Activated T-helper 1 cell treated with Interleukin-2 at 50 U/mL for 16 hours (primary cell): ENCODE measurements at places on chromosomes 12 and 14.

DNA sequence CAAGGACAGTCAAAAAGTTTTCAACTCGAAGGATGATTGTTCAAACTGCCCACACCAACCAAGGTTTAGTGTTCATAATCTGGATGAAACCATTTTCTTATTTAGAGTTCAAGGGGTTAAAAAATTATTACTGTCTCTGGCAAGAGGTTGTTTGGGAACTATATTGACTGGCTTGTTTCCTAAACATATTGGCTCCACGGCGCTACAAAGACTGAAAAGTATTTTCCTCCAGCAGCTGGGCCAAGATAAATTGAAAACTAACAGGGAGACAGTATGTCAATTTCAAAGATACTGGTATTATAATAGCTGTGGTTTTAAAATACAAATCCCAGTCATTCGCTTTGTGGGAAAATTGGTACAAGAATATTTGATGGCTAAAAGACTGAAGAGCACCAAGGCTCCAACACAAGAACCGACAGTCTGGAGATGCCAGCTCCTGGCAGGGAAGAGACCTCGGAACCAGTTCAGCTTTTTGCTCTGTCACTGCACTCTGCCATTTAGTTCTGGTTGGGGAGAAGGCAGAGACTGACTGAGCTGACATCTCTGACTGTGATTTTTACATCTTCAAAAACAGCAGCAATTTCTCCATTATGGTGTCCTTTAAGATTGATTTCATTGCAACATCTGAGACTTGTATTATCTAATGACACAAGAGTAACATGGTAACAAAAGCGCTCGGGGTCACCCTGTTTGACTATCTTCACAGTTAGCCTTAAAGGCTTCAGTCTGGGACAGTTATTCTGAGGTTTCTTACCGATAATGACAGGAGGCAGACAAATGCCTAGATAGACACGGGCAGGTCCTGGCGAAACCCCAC lies 62.0 kb downstream of the ST8SIA1 start:
- no peak for DNase-seq

DNA sequence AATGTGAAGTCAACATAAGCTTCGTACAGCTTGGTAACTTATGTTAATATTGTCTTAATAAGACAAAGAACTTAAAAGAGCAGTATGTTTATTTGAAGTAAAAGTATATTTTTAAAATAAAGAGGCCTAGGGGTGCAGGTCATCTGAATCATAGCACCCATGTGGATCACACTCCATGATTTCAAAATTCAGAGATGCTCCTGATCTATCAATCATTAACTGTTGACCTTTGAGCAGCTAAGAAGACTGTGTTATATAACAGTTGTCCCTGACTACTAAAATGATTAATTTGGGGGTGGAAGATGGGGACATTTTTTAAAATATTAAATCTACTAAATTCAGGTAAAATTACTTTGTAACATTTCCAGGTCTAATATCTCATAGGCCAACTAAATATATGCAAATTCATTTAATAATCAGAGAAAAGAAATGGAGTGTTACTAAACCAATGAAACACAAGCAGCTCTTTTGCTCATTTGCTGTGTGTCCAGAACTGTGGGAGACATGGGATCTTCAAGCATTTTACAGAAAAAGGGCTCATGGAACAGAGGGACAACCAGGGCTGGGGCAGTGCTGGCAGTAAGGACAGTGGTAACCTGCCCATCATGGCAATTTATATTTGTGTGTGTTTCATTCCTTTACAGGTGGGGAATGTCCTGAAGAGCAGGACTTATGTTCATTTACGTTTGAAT lies 120.7 kb upstream of the PCED1B start:
- no peak for DNase-seq

DNA sequence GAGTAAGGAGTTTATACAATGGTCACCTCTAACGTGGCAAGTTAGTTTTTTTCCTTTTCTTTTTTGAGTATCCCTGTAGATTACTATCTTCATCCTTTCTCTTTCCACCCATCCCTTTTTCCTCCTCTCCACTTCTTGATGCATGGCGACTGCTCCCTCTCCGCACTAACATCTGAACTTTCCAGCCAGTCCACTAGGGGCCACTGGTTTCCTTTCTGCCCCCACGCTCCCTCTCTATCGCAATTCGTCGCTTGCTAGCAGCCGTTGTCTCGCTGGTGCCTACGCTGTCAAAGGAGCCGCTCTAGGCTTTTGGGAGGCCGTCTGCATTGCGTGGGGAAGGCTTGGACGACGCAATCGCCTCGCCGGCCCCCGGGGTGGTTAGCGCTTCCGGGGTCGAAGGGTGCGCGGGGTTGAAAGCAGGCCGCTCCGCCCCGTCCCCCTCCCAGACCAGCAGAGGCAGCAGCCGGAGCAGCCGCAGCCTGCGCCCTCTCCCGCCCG lies at the start of gene PCBP2:
PCBP2 (plus strand) TSS at position 442 of the 498 bp plus-strand sequence. CDS start 2,699 bp downstream, outside the sequence.
- peak; percentile 97 for DNase-seq

DNA sequence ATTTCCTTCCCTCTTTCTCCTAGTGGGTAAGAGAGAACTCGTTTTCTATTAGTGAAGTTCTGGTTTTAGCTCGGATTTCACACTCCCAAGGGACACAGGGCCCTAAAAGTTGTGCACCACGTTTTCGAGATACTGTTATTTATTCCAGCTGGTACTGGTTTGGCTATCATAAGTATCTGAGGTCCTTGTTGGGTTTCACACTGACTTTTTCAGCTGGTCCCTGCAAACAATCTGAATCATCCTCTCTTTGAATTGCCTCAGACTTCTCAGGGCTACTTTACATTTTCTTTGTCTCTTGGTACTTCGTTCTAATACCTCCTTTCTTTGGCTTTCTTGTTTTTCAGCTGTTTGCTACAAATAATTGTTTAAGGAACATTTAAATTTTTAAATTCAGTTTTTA lies 75.7 kb downstream of the SCN8A start:
- no peak for DNase-seq

DNA sequence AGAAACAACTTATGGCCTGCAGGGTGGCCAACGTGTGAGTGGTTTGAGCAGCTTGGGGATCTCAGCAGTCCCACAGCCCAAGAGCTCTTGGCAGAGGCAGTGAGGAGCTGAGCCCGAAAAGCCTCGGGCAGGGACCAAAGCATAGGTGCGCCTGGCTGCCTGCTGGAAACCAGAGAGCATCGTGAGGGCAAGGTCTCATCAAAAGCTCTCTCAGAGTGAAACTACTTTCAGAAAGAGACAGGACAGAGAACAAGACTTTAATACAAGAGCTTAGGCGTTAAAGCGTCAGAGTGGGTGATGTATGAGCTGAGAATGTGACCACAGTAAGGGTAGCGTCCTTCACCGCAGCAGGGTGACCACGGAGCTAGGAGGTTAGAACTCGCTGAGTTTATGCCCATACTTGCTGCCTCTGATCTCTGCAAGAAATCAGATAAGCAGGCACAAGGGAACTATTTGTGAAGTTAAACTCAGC lies 30.8 kb downstream of the LGMN start:
- no peak for DNase-seq

GRCh38 chr12:93318720-93319522 lies 58.8 kb upstream of the NUDT4 start:
- DNase-seq: no peak

DNA sequence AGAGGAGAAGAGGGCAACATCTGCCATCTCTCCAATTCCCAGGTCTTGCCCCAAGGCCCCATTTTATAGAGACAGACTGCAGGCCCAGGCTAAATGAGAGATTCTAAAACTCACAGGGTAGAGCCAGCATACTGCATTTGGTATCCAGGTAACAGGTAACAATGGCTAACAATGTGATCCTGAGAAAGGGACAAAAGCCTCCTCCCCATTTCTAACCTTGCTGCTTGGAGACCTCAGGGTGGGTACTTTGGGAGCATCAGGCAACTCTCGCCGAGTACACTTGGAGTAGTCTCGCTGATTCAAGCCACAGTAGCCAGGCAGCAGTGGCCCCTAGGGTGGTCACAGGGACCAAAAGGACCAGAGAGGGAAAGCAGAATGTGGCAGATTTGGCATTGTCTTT lies 162.6 kb upstream of the PLEKHA5 start:
- DNase-seq: no peak

DNA sequence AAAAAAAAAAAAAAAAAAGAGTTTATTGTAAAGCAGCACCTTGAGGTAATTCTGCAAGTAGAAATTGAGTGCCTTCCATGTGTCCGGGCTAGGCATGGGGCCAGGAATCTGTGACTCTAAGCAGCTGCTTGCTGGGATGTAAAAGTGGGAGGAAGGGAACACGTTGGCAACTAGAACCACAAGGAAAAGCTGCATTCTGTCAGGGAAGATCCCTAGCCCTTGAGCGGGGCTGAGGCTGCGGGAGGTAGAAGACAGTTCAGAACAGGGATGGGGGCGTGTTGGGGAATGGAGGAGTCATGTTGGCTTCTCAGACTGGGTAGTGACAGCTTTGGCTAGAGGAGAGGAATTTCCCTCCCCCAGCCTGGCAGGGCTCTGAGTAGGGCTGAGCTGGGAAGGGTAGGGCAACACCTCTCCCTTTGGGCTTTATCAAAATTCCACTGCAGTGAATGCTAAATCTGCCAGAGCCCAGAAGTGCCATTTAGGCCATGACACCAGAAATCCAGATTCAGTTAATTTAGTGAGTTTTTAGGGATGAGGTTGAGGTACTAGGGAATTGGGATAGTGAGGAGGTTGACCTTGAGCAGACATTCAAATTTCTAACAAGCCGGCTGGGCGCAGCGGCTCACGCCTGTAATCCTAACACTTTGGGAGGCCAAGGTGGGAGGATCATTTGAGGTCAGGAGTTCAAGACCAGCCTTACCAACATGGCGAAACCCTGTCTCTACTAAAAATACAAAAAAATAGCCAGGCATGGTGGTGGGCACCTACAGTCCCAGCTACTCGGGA lies 3.4 kb upstream of the TRAFD1 start:
- DNase-seq: no peak

- DNase-seq: no peak
Observed at GRCh38 chr14:42624980-42625761, 1018.5 kb downstream of the LRFN5 start.

DNA sequence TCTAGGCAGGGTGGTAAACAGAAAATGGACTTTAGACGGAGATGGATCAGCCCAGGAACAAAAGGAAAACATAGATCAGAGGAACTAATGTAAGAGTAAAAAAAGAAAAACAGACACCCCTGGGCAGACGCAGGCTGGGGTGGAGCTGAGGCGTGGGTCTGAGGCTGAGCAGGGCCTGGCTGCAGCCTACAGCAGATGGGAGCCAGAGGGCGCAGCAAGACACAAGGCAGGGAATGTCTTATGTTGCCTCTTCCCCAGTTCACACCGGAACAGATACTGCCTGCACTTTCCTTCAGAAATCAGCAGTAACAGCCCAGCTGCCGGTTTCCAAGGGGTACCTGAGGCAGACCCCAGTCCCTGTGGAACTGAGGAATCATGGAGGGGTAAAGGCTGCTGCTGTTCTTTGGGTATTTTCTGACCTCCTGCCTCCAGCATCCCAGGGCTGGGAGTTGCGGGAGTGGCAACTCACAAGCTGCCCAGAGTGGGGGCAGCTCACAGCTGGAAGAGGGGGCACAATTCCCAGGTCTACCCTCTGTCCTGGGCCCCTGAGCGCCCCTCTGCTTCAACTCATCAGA lies 9.8 kb downstream of the ZNF605 start:
- DNase-seq: no peak

DNA sequence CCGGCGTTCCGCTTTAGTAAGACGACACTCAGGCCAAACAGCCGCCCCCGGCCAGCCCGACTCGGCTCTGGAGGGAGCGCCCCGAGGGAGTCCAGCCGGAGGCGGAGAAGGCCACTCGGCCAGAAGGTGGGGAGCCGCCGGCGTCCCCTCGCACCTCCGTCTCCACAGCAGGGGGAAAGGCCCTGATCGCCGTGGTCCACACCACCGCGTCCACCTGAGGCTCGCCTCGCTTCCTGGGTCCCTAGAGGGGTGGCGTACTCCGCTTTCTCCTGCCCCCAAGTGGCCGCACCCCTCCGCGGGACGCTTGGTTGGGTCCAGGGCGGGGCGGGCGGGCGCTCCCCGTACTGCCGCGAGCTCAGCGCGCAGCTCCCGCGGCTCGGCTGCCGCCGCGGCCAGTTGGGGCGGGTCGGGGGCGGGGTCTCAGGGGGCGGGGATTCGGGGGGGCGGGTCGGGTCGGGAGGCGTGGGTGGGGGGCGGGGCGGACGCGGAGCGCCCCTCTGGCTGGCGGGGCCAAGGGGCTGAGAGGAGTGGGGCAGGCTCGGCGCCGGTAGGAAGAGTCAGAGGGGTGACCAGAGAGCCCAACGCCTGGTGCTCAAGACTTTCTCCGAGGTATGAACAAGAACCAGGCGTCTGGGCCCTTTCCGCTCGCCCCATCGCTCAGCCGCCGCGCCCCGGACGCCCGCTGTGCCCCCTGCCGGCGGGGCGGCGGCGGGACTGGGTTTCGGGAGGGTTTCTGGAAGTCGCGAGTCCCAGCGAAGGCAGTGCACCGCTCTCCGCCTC lies at the start of gene FRMD6:
FRMD6 (plus strand) TSS at position 523 of the 780 bp plus-strand sequence. CDS start 37,927 bp downstream, outside the sequence.
- peak; percentile 72 for DNase-seq

- no peak for DNase-seq
Observed at GRCh38 chr12:64412459-64412858, 8.3 kb downstream of the XPOT start.

GRCh38 chr12:119486599-119487154 lies 106.9 kb upstream of the TMEM233 start:
- no peak for DNase-seq

GRCh38 chr12:111349101-111349747 lies 19.7 kb downstream of the PHETA1 start:
- DNase-seq: no peak

DNA sequence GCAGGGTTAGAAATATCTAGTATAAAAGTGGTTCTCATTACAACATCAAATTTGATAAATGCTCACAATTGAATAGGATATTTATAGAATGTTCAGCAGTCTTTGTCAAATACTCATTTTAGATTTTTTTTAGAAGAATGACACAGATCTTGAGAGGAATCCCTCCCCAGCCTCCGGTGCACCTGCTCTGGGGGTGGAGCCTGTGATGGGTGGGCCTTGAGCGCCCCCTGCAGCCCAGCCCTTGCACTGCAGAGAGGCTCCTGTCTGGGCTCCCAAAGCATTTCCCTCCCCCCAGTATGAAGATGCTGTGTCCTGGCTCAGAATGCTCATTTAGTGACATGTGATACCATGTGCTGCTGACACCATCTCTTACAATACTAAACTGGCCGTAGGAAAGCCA lies 792.3 kb downstream of the TMEM121 start:
- DNase-seq: peak; percentile 27

- no peak for DNase-seq
Observed at GRCh38 chr12:12365931-12366431, 9.1 kb downstream of the BORCS5 start.

- DNase-seq: no peak
Observed at GRCh38 chr14:61489932-61490331, 168.6 kb downstream of the PRKCH start.

- DNase-seq: no peak
Observed at GRCh38 chr14:100778526-100778882, 47.4 kb upstream of the MEG3 start.

GRCh38 chr14:104048758-104049507 lies 36.6 kb upstream of the ASPG start:
- DNase-seq: no peak

DNA sequence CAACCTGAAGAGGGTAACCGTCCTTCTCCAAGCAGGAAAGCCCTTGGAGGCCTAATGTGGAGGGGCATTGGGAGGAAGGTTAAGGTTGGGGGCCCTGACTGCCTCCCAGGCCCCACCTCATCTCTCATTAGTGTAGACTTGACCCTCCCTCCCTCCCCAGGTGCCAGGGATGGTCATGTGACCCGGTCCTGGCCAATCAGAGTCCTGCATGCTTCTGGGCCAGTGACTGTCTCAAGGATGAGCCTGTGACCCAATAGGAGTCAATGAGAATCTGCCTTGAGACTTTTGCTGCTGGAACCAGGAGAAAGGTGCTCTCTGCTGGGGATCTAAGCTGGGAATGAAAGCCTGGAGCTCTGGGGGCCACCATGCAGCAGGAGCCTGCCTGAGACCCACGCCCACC lies 70.8 kb downstream of the NCOR2 start:
- no peak for DNase-seq
